ENCODE measurements at places on chromosomes 12 and 14.

- H3K27me3 ChIP-seq = peaks cover 1% of the 10 kb centered on the region
- H3K4me3 ChIP-seq = no peak overlapping the region
- H3K27ac ChIP-seq = no peak overlapping the region
- H3K4me1 ChIP-seq = no peaks in the 10 kb centered on the region
- H3K36me3 ChIP-seq = no peaks in the 10 kb centered on the region
Observed at GRCh38 chr12:130977743-130978095, 24.0 kb downstream of the ADGRD1 start.

DNA sequence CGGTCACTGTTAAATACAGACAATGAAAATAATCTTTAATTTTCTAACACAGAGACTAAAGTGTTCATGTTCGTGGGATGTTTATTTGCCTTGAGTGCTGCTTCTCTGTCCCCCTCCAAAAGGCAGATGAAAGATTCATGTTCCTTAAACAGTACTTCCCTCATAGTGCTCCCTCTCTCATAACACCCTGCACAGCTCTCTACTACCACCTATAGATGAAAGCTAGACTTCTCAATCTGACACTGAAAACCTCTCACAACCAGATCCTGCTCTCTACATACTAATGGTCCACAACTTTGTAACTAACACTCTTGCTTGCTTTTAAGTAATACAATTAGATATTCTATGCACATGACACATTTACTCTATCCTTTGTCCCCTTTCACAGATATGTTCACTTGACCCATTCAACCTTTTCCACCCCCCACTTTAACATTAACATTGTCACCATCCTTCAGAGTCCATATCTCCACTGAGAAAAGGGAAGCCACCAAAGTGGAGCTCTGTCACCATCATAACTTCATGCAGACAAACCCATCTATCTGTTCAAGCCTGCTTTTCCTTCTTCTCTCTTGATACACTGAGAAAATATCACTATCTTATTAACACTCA, 266.4 kb upstream of the USP15 start:
- no peak overlapping the region for H3K27ac ChIP-seq
- H3K27me3 ChIP-seq = peaks cover 5% of the 10 kb centered on the region
- no peaks in the 10 kb centered on the region for H3K4me1 ChIP-seq
- no peak overlapping the region for H3K4me3 ChIP-seq

DNA sequence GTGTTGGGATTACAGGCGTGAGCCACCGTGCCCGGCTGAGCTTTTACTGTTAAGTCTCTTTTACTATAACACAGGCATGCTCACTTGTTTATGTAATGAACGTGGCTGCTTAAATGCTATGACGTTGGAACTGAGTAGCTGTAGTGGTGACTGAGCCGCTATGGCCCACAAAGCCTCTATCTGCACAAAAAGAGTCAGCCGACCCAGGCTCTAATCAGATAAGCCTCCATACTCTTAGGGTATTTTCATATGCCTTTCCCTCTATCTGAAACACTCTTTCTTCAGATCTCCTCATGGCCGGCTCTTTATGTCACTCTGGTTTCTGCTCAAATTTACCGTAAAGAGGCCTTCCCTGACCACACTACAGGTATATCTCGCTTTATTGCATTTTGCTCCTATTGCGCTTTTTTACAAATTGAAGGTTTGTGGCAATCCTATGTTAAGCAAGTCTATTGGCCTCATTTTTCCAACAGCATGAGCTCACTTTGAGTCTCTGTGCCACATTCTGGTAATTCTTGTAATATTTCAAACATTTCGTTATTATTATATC, 8.0 kb downstream of the SLC2A14 start:
- H3K4me1 ChIP-seq = peaks cover 16% of the 10 kb centered on the region
- no peak overlapping the region for H3K4me3 ChIP-seq
- DNase-seq = no peak
- no peaks in the 10 kb centered on the region for H3K36me3 ChIP-seq

- H3K36me3 ChIP-seq = no peaks in the 10 kb centered on the region
- no peak overlapping the region for H3K4me3 ChIP-seq
- peak overlapping the region; percentile 78 for H3K27ac ChIP-seq
- peaks cover 67% of the 10 kb centered on the region for H3K4me1 ChIP-seq
Observed at GRCh38 chr14:50796390-50796789, 34.6 kb downstream of the NIN start.

DNA sequence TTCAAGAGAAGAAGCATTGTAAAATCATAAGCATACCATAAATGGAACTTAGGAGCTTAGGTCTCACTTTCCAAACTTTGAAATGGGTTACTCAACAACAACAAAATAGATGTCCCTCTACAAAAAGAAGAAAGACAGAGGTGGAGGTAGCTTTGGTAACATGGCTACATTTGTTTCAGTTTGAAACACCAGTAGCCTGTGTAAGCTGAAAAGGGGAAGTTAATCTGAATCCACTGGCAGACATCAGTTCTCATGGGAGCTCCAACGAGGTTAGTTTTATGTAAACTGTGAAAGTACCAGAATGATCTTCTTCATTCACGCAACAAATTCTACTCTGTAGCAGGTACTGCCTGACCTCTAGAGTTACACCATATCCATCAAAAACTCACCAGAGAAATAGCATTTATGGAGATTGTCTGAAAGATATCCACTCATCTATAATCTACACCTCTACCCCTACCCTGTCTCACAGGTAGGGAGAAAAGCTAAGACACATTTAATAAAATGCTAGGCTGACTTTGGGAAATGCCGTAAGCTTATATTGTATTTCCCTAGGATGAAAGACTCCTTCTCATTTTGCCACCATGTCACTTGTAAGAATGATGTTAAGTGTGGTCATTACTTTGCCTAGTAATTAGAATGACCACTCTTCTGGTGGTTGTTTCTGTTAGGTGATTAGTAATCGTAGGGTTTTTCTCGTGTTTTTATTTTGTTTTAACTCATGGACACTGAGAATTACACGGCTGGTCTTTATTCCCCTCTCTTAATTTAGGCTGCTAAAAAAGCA, 224.1 kb downstream of the ASCL1 start:
- peaks cover 25% of the 10 kb centered on the region for H3K27me3 ChIP-seq
- DNase-seq = no peak
- H3K4me3 ChIP-seq = no peak overlapping the region
- no peaks in the 10 kb centered on the region for H3K4me1 ChIP-seq
- H3K36me3 ChIP-seq = peaks cover 6% of the 10 kb centered on the region

GRCh38 chr14:30854492-30854891, 19.9 kb upstream of the COCH start:
- peaks cover 26% of the 10 kb centered on the region for H3K27me3 ChIP-seq
- no peaks in the 10 kb centered on the region for H3K36me3 ChIP-seq
- no peaks in the 10 kb centered on the region for H3K4me1 ChIP-seq
- no peak overlapping the region for H3K27ac ChIP-seq
- no peak overlapping the region for H3K4me3 ChIP-seq

- peaks cover 40% of the 10 kb centered on the region for H3K27me3 ChIP-seq
- no peaks in the 10 kb centered on the region for H3K4me1 ChIP-seq
- DNase-seq = no peak
- H3K4me3 ChIP-seq = no peak overlapping the region
Observed at GRCh38 chr12:105993766-105994555, 144.8 kb downstream of the NUAK1 start.

- no peak for DNase-seq
- no peak overlapping the region for H3K27ac ChIP-seq
- H3K4me3 ChIP-seq = no peak overlapping the region
- no peaks in the 10 kb centered on the region for H3K36me3 ChIP-seq
- peaks cover 9% of the 10 kb centered on the region for H3K27me3 ChIP-seq
Observed at GRCh38 chr12:15855646-15856045, 26.5 kb upstream of the STRAP start.

DNA sequence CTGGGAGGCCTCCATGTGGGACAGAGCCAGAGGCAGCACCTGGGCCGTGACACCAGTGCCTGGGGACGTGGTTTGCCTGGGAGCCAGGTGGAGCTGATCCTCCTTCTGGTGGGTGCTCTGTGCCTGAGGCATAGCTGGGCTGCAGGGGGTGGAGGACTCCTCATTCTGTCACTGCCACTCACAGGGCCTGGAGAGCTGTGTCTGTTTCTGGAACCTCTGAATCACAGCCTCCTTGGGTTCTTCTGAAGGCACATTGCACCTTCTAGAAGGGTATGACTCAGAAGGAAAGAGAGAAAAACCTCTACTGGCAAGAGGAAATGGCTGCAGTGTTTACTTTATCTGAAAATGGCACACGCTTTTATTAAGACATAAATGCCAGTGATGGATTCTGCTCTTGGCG, 659.8 kb downstream of the VRK1 start:
- no peaks in the 10 kb centered on the region for H3K27me3 ChIP-seq
- H3K36me3 ChIP-seq = peaks cover 11% of the 10 kb centered on the region
- H3K27ac ChIP-seq = peak overlapping the region; percentile 99
- H3K4me1 ChIP-seq = peaks cover 35% of the 10 kb centered on the region
- H3K4me3 ChIP-seq = peak overlapping the region; percentile 12
- no peak for DNase-seq

DNA sequence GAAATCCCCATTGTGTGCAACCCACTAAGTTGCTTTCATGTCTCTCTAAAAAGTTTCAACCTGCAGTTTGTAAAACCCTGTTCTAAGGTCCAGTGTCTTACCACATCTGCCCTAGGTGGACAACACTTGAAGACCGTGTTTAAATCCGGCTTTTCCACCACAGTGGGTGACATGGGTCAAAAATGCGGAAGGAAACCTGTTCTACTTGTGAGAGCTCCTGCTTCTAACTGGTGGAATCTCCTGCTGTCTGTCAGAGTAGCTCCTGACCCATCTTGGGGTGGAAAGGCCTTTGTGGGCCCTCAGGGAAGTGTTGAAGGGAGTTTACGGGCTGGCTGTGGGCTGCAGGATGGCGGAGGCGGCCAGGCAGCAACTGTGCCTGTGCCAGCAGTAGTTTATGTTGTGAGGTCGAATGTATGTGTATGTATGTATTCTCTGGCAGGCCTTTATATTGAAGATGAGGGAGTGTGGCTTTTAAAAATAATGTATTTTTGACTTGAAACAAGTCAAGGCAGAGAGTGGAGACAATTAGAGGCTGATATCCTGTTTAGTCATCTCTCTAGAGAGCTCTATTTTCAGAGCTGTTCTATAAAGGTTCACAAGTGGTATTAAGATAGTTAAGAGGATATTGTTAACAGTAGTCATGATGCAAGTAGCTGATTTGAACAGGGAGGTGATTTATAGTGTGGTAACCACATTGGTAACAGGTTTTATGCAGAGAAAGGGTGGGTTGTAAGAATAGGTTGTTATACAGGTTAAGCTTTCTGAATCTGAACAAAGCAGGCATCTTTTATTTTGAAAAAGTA, 67.0 kb downstream of the PRKCH start:
- DNase-seq = no peak
- no peak overlapping the region for H3K4me3 ChIP-seq
- peaks cover 8% of the 10 kb centered on the region for H3K36me3 ChIP-seq
- no peaks in the 10 kb centered on the region for H3K4me1 ChIP-seq

DNA sequence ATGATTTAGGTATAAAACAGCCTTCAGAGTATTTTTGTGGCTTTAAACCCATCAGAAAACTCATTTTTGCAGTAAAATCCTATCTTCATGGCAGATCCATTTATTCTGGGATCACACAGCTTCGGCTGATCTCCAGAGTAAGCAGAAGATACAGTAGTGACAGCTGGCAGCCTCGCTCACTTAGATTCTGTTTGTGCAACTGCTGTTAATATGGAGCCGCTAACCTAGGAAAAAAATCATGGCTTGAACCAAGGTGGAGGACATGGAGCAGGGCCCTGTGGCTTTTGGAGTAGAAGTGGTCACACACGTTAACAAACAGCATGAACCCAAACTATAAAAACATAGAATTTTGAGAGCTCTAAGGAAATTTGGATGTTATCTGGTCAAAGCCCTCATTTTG, 137.2 kb upstream of the ARHGAP5 start:
- no peak overlapping the region for H3K4me3 ChIP-seq
- H3K36me3 ChIP-seq = no peaks in the 10 kb centered on the region
- no peak overlapping the region for H3K27ac ChIP-seq
- peaks cover 4% of the 10 kb centered on the region for H3K27me3 ChIP-seq
- no peak for DNase-seq

DNA sequence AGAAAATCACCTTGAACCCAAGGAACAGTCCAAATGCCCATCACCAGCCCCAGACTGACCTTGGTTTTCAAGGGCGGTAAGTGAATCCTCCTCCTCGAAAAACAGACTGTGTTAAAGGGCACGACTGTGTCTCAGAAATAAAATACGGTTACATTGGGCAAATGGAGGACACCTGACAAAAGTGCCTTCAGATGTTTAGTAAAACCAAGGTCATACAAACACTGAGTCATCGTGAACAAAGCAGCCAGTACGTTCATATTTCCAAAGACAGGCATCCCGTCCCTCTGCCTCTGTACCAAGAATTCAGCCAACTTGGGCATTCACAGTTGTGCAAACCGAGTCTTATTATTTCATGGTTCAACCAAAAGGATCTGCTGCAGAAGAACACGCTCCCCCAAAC, 25.9 kb downstream of the FOXN3 start:
- H3K4me3 ChIP-seq = no peak overlapping the region
- DNase-seq = no peak
- no peak overlapping the region for H3K27ac ChIP-seq
- peaks cover 86% of the 10 kb centered on the region for H3K4me1 ChIP-seq
- H3K36me3 ChIP-seq = no peaks in the 10 kb centered on the region

GRCh38 chr12:15851919-15852318, 30.3 kb upstream of the STRAP start:
- H3K36me3 ChIP-seq = no peaks in the 10 kb centered on the region
- H3K4me1 ChIP-seq = no peaks in the 10 kb centered on the region

DNA sequence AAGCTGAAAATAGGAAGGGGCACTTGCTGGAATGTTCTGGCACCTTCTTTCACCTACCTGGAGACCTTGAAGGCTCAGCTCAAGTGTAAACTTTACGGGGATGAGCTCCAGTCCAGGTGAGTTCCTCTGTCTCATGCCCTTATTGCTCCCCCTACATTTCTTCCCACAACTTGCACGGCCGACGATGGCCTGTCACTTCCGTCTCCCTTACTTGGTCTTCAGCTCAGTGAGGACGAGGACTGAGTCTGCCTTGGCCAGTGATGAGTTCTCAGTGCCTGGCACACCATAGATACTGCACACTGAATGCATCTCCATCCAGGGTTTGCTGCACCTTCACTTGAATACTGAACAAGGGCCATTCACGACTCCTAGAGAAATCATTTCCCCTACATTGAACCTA, 21.4 kb downstream of the ADGRD1 start:
- H3K4me3 ChIP-seq = no peak overlapping the region
- H3K27me3 ChIP-seq = no peaks in the 10 kb centered on the region
- no peaks in the 10 kb centered on the region for H3K36me3 ChIP-seq
- DNase-seq = no peak
- H3K4me1 ChIP-seq = no peaks in the 10 kb centered on the region

- peaks cover 2% of the 10 kb centered on the region for H3K4me1 ChIP-seq
- no peaks in the 10 kb centered on the region for H3K36me3 ChIP-seq
- no peak for DNase-seq
- H3K4me3 ChIP-seq = no peak overlapping the region
Observed at GRCh38 chr12:131076791-131077747, 123.4 kb downstream of the ADGRD1 start.

Data from naive thymus-derived CD8-positive, alpha-beta T cell (primary cell).